ENCODE measurements at places on chromosomes 6 and 20.

GRCh38 chr6:129890164-129890563 is 29.0 kb upstream of the TMEM244 start:
- no peak for DNase-seq

DNA sequence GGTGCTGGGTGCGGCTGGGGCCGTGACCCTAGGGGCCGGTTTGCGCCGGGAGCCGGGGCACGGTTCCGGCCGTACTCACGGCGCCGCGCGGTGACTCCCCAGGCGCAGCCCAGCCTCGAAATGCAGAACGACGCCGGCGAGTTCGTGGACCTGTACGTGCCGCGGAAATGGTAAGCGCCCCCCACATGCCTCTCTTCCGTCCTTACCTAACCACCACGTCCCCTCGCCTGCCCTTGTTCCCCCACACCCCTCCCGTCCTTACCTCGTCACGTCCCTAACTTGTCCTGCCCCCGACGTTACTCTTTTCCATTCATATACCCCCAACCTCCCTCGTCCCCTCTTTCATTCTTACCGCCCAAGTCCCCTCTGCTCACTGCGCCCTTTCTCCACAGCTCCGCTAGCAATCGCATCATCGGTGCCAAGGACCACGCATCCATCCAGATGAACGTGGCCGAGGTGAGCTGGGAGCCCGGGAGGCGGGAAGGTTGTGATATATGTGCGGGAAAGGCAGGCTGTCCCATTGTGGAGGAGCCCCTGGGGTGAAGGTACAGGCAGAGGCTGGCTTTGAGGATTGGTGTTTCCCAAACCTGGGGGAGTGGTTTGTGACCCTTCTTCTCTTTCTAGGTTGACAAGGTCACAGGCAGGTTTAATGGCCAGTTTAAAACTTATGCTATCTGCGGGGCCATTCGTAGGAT is 463 bp downstream of the RPS21 start:
- DNase-seq = no peak

- DNase-seq = no peak
Observed at GRCh38 chr20:40899344-40899743, 129.3 kb upstream of the TOP1 start.

- no peak for DNase-seq
Observed at GRCh38 chr20:17024513-17025119, 202.2 kb upstream of the PCSK2 start.

DNA sequence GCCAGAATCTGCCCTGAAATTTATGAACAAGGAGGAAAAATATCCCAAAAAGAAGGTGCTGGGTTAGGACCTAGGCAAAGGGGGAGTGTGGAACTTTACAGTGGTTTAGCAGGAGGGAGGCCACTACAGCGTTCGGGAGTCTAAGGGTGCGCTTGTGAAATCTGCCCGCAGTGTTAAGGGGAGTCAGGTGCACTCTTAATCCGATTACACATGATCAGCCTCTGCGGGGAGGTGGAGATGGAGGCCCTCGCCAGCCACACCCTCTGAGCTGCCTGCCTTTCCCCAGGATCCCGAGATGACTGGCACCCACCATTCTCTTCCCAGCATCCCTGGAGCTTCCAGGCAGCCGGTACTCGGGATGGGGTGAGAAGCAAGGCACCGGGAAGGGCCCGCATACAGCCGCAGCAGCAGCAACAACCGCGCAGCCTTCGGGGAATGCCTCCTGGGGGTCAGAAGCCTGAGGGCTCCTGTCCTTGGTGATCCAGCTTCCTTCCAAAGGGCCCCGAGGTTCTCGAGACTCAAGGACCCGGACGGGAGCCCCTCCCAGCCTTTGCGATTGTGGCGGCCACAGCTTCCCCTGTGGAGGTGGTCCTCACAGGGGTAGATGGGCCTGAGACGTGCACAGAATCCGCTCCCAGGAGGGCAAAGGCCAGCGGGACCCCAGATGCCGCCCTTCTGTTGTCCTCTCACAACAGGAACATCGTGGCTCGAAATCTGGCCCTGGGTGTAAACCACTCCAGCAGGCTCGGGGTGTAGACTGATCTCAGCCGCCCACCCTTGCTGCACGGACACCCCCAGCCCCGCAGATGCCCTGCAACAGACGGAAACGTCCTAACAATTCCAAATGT is 57.3 kb upstream of the CST7 start:
- no peak for DNase-seq

- DNase-seq = no peak
Observed at GRCh38 chr6:33315793-33316602, 1.5 kb downstream of the ZBTB22 start.

DNA sequence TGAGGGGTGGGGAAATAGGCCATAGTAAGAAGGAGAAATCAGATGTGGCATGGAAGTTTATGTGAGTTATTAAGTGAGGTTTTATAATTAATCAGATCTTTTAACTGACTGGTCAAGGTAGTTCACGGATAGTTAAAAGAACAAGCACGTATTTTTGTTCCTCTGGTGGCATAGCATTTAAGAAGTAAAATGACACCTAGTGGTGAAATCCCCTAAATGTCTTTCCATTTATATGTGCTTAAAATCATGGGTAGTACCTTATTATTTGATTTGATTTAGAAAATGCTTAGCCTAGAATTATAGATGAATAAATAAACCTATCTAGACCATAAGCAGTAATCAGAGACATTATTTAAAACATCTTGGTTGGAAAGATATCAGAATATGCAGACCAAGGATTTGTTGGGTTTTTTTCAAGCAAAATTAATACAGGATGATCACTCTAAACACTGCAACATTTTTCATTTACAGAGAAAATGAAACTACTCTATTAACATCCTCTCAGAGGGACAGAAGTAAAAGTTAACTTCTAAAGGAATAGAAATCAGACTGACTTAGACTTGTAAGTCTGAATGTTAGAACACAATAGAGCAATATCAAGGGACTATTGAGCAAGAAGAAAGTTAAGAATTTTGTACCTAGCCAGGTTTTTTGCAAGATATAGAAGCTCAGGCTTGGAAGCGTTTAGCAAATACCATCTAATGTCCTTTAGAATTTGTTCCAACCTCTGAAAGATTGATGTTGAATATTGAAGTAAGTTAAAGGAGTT is 81.1 kb downstream of the STXBP5 start:
- DNase-seq = no peak

DNA sequence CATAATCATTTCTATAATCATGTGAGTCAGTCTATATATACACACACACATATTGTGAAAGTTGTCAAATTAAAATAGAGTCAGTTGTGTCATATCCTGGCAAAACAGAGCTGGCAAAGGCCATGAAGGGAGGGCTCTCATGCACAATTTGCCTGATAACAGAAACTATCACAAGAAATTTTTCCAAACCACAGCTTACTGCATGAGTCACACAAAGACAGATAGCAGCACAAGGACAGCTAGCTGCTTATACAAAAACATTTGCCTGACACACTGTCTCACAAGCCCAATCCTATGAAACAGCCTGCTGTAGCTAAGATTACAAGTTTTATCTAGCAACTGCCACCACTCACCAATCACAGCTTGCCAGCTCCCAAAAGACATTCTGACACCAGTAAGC is 848.5 kb upstream of the MAN1A1 start:
- DNase-seq = no peak

- DNase-seq = no peak
Observed at GRCh38 chr6:95017922-95018321, 559.4 kb upstream of the MANEA start.

GRCh38 chr20:49961413-49961812 is 21.4 kb upstream of the SNAI1 start:
- DNase-seq = no peak

DNA sequence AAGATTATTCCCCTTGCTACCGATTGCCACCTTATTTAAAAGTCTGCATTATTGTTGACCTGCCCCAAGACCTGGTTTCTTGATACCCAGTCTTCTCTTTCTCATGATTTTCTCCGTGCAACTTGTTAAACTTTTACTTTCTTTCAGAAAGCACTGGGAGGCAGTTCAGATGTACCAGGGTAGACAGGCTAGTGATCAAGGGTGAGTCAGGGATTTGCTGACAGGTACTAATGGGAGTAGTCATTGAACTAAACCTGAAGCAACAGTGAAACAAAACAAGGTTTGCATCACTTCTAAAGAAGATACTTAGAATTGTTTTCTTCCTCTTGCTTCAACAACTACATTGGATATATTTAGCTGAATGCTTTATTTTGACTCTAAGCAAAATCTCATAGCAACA is 124.4 kb downstream of the KCNQ5 start:
- DNase-seq = no peak

DNA sequence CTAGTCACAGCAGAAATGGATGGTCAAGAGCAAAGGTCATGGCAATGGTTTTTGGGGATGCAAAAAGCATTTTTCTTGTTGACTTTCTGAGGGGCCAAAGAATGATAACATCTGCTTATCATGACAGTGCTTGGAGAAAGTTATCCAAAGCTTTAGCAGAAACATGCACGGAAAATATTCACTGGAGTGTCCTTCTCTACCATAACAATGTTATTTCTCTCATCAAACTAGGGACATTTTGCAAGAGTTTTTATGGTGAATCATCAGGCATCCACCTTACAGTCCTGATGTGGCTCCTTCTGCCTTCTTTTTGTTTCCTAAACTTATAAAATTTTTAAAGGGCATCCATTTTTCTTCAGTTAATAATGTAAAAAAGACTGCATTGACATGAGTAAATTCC is 302.3 kb downstream of the HIVEP2 start:
- no peak for DNase-seq

- no peak for DNase-seq
Observed at GRCh38 chr6:66226109-66226508, 519.1 kb upstream of the EYS start.

DNA sequence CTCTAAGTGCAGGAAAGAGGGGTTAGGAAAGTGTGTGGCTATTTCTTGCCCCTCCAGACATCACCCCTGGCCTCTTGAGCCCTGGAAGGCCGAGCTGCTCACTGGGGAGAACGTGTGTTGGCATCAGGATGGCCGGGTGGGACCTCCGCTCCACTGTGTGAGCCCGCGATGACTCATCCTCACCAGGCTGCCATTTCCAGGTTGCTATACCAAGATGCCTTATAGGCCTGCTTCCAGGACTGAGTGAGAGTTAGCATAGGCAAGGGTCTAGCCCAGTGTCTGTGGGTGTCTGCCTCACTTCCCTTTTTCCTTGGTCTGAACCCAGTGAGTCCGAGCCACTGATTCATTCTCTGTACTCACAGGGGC is 105.0 kb downstream of the MRPL14 start:
- DNase-seq = no peak

DNA sequence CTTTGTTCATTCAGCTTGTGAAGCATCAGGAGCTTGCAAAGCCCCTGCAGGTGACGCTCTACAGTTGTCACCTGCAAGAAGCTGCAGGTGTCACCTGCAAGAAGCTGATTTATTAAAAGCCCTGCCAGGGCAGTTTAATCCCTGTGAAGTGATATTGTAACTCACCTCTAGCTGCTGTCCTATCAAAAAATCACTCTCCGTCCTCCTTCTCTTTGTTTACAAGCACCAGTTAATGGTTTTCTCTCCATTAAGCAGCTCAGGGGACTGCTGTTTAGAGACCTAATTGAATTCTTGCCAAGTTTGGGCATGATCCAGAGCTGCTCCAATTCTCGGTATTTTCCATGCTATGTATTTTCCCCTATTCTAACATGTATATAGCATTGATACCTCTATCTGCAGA is 345.9 kb downstream of the ARHGAP18 start:
- no peak for DNase-seq

DNA sequence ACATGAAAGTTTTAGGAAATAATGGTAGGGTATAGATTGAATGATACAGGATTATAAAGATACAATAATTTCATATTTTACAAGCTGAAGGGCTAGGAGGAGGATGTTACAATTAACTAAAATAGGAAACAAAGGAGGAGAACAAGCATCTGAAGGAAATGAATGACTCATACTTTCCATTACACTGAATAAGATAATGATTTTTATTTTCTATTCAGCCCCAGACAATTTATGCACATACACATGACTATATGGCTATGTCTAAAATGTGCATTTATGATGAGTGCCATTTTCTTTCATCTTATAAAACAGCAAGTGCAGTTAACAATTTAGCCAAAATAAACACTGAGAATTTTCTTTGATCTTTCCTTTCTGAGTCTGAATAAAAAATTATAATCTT is 994.6 kb upstream of the ADGRB3 start:
- DNase-seq = no peak

GRCh38 chr20:24658920-24659660 is 189.7 kb downstream of the SYNDIG1 start:
- no peak for DNase-seq

GRCh38 chr6:29925321-29925720 is 17.0 kb upstream of the HLA-A start:
- no peak for DNase-seq

DNA sequence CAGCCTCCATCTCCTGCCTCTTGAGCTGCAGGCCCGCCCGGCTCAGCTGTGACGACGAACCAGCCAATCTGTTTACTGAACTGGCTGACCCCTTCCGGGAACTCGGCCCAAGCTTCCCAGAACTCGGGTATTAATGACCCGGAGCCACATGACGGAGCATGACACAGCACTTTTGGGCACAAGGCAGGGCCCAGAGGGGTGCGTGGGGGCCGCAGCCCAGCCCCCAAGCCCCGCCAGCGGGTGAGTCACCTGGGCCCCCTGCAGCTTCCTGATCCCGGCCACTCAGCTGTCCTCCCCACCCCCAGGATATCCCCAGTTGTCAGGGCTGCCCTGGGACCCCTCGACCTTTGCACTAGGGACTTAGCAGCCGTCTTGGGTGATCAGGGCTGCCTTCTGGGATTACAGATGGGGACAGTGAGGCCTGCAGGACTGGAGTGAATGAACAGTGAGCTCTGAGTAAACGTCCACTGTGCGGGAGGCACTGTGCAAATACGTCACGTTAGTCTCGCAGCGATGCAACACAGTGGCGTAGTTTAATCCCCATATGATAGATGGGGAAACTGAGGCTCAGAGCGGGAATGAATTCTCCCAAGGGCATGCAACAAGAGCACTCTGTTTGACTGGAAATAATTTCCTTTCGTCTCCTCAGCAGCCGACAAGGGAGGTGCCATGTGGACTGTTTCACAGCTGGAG is 102.1 kb downstream of the CEBPB start:
- peak; percentile 66 for DNase-seq

- DNase-seq = no peak
Observed at GRCh38 chr6:169847141-169847674, 95.8 kb downstream of the ERMARD start.

GRCh38 chr6:42434237-42434636 is 17.5 kb downstream of the TRERF1 start:
- DNase-seq = no peak

GRCh38 chr20:33062105-33062824 is 8.6 kb downstream of the BPIFB3 start:
- no peak for DNase-seq

- DNase-seq = no peak
Observed at GRCh38 chr20:41587956-41588355, 30.2 kb downstream of the CHD6 start.

DNA sequence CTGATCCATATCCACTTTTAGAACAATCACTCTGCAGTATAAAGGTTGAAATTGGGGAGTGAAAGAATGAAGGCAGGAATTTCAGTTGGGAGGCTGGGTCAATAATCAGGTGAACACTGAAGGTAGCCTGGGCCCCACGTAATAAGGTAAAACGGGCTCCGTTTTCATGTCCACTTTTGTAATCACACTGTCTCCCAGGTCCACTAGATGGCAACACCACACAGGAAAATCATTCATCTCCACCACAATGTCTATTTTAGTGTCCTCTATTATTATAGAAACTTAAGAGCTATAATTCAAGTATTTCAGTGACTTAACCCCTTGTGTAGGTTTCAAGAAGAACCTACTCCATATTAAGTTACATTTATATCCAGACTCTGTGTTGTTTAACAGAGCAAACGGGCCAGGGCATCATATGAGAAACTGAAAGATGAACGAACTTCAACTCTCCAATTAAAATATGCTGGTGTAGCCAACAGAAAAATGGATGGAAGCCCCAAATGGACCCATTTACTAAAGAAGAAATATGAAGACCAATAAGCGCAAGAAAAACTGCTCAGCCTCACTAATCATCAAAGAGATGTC is 45.9 kb upstream of the MC3R start:
- no peak for DNase-seq
